ENCODE measurements at places on chromosomes 1 and 21. TPM values are rescaled to one million over a fixed set of nuclear protein-coding genes. Genes with fewer than 3 reads are reported as not detected.

The DYNLT5 gene
- polyA plus RNA-seq = not detected

The TMCC2 gene
- polyA plus RNA-seq = 0.30 TPM

The AGT gene
- polyA plus RNA-seq = not detected

The ADORA3 gene
- polyA plus RNA-seq = not detected

The CELA3B gene
- not detected for polyA plus RNA-seq

The SERTAD4 gene
- polyA plus RNA-seq = not detected

The SLC9C2 gene
- polyA plus RNA-seq = not detected

The NMNAT2 gene
- polyA plus RNA-seq = not detected

The ADAMTSL4 gene
- 0.25 TPM for polyA plus RNA-seq

The GUCA2B gene
- polyA plus RNA-seq = not detected

The WDR26 gene
- 1.7 TPM for polyA plus RNA-seq

The FMN2 gene
- polyA plus RNA-seq = not detected

The RHBDL2 gene
- not detected for polyA plus RNA-seq

The GNAT2 gene
- polyA plus RNA-seq = not detected

The TMCO2 gene
- not detected for polyA plus RNA-seq

The OR14I1 gene
- polyA plus RNA-seq = not detected

The NTMT2 gene
- not detected for polyA plus RNA-seq

The CD164L2 gene
- not detected for polyA plus RNA-seq

The SLC22A15 gene
- polyA plus RNA-seq = not detected

The TCHHL1 gene
- polyA plus RNA-seq = not detected

The B4GALT3 gene
- polyA plus RNA-seq = 52.5 TPM

The ALPL gene
- not detected for polyA plus RNA-seq

The VWA5B1 gene
- polyA plus RNA-seq = 0.46 TPM

The APOBEC4 gene
- polyA plus RNA-seq = not detected

The CNKSR1 gene
- polyA plus RNA-seq = 0.63 TPM
